ENCODE measurements at places on chromosomes 5 and 9.

DNA sequence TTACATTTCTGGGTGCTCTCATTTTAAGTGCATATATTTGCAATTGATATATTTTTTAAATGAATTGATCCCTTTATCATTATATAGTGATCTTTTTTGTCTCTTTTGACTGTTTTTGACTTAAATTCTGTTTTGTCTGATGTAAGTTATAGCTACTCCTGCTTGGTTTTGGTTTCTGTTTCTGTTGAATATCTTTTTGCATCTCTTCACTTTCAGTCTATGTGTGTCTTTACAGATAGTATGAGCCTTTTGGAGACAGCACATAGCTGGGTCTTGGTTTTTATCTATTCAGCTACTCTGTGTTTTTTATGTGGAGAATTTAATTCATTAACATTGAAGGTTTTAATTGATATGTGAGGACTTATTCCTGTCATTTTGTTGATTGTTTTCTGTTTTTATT is 311.3 kb downstream of the SPATA31D1 start:
- no peak for DNase-seq

DNA sequence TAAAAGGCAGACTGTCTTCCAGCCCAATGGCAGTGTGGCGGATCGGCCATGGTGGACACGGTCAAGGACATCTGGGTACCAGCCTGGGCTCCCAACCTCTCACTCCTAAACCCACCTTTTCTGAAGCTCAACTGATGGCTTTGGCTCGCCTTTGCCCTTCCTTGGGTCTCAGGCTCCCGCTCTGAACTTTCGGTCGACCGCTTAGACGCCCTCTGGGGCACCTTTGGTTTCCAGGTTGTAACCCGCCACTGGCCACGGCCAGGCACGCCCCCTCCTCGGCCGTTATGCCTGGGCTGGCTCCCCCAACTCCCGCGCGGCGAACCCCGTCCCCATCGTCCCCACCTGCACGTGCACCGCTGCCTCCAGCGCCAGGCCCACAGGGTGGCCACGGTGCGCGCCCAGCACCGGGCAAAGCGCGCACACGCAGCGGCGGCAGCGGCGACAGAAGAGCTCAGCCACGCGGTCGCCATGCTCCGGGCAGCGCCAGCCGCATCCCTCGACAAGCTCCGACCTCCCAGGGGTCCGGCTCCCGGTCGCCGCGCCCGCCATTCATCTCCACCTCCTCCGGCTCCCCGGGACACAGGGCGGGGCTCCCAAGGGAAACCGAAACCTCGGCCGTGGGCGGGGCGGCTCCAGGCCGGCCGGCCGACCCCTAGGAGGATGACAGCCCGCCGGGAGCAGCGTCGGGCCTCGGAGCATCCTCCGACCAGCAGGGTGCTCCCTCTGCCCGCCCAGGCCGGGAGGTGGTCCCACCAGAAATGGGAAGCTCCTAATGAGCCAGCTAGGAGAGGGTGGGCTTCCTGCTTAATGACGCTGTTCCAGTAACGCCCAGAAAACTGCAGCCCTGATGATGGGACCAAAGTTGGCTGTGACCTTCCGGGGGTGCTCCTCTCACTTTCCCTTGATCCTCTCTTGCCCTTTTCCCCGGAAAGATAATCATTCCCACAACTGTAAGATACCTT is at the start of gene TRIM14:
Gene TRIM14 (minus strand): TSS at position 583 of the 962 bp plus-strand sequence. CDS start 34 bp downstream, at position 549.
- DNase-seq, result peak; percentile 30

DNA sequence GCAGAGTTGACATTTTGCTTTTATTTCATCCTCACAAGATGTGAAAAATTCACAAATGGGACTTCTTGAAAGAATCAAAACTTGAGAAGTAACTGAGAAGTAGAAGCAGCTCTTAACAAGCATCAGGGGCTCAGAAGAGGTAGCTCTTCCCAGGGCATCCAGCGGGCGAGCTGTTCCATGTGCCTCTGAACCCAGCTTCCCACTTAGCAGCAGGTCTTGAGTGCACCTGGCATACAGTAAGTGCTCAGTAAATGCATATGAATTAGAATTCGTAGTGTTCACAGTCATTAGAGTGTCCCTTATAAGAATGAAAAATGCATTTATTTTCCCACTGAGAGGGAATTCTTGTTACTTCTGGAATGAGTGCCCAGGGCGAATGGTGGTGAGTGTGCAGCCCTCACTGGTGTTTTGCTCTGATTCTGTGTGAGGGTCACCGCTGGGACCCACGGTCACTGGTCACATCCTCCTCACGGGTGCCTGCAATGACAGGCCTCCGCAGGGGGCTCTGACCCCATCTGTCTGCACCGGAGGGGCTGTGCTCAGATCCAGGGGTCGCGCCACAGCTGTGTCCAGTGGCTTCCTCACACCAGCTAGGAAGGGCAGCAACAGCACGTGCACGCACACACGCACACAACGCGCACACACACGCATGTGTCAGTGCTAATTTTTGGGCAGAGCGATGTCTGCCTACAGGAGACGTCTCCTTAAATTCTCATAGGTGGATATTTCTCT is 26.9 kb downstream of the EXOC3 start:
- DNase-seq, result no peak

DNA sequence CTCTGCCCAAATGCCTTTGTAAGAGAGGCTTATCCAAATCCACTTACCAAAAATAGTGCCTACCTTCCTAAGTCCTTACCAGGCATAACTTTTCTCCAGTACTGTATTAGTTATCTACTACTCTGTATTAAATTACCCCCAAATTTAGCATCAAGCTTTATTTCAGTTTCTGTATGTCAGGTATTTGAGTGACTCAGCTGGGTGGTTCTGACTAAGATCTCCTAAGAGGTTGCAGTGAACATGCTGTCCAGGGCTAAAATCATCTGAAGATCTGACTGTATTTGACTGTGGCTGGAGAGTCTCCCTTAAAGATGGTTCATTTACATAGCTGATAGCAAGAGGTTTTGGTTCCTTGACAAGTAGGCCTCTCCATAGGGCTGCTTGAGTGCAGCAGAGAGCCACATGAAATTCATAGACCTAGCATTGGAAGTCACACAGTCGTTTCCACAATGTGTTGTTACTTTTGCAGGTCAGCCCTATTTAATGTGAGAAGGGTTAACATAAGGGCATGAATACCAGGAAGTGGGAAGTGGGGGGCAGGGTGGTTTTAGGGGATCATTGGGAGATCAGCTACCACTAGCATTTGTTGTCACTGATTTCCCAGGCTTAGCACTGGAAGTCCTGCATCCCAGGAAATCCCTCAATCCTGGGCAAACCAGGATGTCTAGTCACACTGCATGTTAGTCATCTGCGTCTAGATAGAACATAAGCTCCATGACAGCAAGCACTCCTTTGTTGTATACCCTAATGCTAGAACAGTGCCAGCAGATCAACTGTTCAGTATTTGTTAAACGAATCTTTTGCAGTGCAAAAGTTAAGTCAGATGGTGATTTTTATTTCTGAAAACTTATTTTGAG is 2.0 kb upstream of the ZNF622 start:
- no peak for DNase-seq

DNA sequence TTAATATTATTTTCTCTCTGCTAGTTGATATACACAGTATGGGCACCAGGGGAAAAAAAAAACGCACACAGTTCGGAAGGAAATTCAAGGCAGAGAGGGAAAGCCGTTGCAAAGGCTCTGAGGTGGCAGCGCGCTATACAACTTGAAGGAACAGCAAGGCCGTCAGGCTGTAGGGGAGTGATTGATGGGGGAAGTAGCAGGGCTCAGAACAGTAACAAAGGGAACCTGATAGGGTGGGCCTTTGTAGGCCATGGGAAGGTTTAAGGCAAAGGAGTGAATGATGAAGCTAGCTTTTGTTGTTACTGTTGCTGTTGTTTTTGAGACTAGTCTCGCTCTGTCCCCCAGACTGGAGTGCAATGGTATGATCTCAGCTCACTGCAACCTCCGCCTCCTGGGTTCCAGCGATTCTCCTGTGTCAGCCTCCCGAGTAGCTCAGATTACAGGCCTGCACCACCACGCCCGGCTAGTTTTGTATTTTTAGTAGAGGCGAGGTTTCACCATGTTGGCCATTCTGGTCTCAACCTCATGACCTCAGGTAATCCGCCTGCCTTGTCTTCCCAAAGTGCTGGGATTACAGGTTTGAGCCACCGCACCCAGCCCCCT is 27.0 kb downstream of the AQP7 start:
- DNase-seq, result no peak

DNA sequence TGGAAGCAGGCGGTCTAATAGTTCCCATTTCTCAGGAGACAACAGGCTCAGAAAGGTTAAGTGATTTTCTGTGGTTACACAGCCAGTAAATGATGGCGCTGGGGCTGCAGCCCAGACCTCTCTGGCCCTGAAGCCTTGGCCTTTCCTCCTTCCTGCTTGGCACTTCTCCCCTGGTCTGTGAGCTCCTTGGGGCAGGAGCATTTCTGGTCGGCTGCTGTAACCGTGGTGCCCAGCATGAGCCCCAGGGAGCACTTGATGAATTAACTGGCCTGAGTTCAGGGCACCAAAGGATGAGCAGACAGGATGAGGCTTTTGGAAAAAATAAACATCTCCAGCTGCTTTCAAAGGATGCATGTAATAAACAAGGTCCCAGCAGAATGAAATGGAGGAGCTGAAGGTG is 30.2 kb downstream of the CDHR2 start:
- DNase-seq, result no peak

- DNase-seq, result no peak
Measured at GRCh38 chr9:121840838-121841760, 189.7 kb downstream of the DAB2IP start.

DNA sequence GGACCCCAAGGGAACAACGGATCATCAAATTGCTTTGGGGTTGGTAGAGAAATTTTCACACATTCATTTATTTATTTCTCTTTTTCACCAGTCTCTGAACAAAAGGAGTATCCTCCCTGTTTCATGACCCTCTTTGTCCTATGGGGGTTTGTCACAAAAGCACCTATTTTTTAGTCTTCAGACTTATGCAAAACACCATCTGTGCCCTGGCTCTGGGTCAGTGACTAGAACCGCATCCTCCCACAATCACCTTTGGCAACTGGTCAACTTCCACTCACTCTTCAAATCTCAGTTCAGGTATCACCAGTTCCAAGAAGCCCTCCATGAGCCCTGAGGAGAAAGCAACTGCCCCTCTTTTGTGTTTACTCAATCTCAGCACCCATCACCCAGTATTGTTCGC is 395.7 kb downstream of the CDK5RAP2 start:
- DNase-seq, result no peak

DNA sequence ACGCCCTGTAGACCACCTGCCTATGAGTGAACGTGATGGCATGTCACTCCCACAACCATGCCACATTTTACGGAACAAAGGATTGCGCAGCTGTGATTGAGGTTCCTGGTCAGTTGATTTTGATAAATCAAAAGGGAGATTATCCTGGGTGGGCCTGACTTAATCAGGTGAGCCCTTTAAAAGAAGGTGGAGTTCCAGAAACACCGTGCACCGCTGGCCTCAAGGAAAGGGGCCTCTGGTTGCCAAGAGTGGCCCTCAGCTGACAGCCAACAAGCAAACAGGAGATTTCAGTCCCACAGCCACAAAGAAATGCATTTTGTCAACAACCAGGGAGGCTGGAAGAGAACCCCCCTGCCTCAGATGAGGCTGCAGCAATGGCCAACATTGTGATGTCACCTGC is 19.0 kb downstream of the TRIM7 start:
- no peak for DNase-seq

- no peak for DNase-seq
Measured at GRCh38 chr5:38672059-38672788, 115.8 kb upstream of the LIFR start.

GRCh38 chr9:96638606-96639364 is 16.3 kb downstream of the PRXL2C start:
- no peak for DNase-seq
